Activated CD4-positive, alpha-beta T cell treated with anti-CD3 and anti-CD28 coated beads for 24 hours (primary cell): ENCODE measurements at places on chromosomes 1 and 21.

DNA sequence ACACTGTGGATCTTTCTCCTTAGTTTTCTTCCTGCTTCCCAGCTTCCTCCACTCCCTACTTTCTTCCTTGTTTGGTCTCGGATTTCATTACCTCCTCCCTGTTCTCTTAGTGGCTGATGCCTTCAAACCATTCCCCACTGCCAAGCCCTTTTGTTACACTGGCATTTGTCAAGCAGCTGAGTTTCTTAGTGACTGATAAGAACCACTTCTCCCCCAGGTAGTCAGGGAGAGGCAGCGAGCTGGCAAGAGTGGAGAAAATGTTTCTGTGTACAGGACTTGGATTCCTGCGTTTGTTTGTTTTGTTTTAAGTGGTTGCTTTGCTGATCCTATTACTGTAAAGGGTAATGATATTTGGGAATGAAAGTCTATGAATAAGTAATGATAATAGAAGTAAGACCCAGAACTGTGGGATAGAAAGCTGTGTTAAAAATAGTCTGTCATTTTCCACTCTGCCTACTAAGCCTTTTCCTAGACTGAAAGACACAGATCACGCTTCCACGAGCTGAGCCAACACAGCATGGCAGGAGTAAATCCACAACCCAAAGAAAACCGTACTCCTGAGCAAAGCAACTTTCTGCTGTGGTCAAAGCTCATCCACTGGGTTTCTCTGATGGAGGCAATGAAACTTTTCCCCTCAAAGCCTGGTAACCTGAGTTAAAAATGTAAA lies 10.1 kb upstream of the SERTAD4 start:
- DNase-seq = no peak

DNA sequence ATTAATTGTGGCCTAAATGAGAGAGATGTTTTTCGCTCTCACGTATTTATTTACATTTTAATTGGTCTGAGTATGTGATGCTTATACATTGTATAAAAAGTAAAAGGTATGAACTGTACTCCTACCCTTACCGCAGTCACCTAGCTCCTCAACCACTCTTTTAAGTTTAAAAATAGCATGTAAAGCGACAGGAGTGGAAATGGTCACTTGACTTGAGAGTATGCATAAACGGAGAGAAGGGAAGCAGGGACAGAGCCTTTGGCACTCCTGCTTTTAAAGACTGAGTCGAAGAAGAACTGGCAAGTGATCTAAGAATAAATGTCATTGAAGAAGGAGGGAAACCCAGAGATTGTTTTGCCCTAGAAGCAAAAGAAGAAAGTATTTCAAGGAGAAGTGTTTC lies 11.5 kb upstream of the DDX59 start:
- no peak for DNase-seq

GRCh38 chr1:15329104-15329820 lies 80.4 kb upstream of the EFHD2 start:
- DNase-seq = no peak

- no peak for DNase-seq
Observed at GRCh38 chr1:189654906-189655305, 822.8 kb downstream of the BRINP3 start.

DNA sequence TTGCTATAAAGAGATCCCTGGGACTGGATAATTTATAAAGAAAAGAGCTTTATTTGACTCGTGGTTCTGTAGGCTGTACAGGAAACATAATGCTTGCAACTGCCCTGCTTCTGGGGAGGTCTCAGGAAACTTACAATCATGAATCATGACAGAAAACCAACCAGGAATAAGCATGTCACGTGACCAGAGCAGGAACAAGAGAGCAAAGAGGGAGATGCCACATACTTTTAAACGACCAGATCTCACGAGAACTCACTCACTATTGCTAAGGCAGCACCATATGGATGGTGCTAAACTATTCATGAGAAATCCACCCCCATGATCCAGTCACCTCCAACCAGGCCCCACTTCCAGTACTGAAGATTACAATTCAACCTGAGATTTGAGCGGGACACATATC lies 49.8 kb upstream of the RCC1 start:
- no peak for DNase-seq

GRCh38 chr1:96145492-96145891 lies 576.1 kb upstream of the PTBP2 start:
- DNase-seq = no peak

DNA sequence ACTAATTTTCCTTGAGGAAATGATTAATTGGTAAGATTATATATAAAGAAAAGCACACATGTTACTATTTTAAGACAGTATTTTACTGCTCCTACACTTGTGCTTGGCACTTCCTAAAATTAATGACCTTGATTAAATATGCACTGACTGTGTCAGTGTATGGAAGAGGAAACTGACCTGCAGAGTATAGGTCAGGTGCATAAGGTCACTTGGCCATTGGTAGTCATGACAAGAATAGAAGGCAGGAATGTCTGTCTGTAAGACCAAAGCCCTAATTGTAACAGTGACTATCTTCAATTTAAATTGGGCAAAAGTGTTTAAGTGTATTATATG lies 128.0 kb upstream of the KCNK2 start:
- DNase-seq = no peak

- DNase-seq = no peak
Observed at GRCh38 chr1:201381130-201381529, 3.6 kb upstream of the TNNT2 start.

GRCh38 chr1:225813214-225813964 lies 3.5 kb downstream of the EPHX1 start:
- DNase-seq = no peak

- DNase-seq = no peak
Observed at GRCh38 chr1:200351826-200352549, 57.8 kb downstream of the ZNF281 start.

DNA sequence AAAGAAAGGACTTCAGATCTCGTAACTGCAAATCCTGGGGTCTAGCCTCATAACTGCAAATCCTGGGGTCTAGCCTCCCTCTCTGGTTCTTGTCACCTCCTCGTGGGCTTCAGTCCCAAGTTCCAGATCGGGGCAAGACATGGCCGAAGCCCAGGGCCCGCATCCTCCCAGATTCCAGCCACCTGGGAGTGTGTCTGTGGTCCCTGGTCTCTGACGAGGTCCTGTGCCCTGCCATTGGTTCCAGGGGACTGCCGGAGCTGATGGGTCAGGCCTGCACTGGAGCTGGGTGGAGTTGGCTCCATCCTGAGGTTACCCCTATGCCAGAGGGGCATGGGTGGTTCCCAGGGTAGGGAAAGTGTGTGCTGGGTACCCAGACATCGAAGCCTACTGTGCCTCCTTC lies 17.7 kb upstream of the C1orf174 start:
- no peak for DNase-seq

- no peak for DNase-seq
Observed at GRCh38 chr1:18564676-18565075, 66.0 kb upstream of the PAX7 start.

- DNase-seq = no peak
Observed at GRCh38 chr1:74526708-74527107, 14.3 kb upstream of the LRRC53 start.

GRCh38 chr1:206967096-206967849 lies 3.0 kb downstream of the FCAMR start:
- DNase-seq = no peak

DNA sequence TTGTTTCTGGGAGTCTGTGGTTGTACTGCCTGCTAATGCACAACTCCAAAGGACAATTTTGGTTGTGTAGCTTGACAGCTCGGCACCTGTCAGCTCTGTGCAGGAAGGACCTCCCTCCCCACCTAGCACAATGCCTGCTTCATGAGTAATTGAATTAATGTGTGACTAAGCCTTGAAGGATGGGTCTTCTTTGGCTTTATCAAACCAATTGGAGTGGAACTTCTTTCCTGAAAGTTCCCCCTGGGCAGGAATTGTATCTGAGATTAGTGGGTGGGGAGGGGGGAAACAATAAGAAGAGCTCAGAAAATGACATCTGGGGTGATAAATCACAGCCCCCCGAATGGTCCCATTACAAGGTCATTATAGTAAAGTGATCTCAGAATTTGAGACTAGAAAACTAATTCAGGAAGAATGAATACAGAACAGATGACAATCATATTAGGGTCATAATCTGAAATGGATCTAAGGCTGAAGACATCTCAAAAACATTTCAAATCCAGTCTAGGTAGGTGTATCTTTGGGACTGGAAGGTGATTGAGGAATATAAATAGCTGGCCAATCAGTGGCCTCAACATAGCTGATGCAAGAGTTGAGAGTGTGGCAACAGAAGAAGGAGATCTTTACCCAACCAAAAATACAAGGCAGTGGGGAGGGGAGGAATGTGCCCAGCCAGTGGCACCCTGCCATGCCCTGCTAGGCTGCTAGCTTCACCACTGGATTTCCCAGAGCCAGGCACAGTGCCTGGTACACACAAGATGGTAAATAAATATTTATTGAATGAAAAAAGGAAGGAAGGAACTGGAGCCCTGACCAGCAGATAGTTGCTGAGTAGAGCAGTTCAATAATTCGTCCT lies 10.1 kb upstream of the SESN2 start:
- DNase-seq = no peak

- DNase-seq = peak; percentile 39
Observed at GRCh38 chr1:51569284-51570062, 47.4 kb upstream of the OSBPL9 start.

DNA sequence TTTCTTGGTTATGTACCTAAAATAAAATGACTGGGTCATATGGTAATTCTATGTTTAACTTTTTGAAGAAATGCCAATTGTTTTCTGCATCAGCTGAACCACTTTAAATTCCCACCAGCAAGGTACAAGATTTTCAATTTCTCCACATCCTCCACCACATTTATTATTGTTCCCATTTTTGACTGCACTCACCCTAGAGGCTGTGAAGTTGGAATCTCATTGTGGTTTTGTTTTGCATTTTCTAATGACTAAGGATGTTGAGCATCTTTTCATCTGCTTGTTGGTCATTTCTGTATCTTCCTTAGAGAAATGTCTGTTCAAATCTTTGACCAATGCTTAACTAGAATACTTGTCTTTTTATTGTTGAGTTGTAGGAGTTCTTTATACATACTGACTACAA lies 72.5 kb downstream of the ASTN1 start:
- DNase-seq = no peak

GRCh38 chr1:233668725-233669294 lies 54.9 kb downstream of the KCNK1 start:
- DNase-seq = no peak

- DNase-seq = no peak
Observed at GRCh38 chr1:226653311-226653921, 85.7 kb downstream of the ITPKB start.

DNA sequence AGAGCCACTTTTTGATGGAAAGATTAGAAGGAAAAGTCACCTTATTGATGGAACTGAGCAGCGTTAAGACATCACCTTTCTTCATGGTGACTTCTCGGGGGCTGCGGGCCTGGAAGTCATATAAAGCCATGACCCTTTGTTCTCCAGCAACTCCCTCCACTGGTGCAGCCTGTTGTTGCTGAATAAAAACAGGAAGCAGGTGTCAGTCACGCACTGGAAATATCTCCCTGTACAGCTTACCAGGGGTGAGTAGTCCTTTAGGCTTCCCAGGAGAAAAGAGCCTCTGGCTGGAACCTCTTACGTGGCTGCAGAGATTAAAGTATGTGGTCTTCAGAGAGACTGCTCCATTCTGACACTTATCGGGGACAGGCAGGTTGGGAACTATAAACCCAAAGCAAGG lies 31.9 kb downstream of the SPTA1 start:
- DNase-seq = no peak

DNA sequence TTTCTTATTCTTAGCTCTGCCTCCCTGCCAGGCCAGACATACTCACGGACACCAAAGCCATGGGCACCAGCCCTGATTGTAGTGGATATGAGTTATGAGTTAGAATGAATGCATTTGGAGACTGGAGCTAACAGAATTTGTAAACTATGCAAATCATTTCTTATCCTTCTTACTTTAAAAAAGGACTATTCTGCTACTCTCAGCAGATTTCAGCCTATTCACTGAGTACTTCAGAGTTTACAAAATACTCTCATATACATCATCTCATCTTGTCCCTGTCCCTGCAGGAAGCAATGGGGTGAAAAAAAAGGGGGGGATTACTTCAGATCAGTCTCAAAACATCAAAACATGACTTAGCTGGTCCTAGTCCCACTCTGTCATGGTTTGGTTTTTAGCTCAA lies 541.4 kb upstream of the PLXNA2 start:
- no peak for DNase-seq

DNA sequence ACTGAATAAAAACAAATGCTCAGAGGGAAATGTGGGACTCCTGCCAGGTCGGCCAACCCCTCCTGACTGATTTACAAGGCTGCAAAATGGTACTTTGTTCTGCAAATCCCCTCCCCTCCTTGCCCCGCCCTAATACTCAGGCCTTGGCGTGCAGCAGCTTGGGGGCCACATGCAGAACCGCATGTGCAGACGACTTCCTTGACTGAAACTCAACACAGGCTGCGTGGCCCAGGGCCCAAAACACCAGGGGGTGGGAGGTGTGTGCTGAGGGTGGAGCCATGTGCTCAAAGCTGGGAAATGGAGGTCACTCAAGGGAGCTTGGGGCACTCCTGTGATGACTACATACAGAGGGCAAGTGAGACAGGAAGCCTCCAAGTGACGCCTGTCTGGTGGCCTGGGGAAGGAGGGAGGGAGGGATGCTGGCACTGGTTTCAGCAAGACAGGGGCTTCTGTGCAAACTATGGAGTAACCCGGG lies 87.2 kb downstream of the MRPL37 start:
- peak; percentile 34 for DNase-seq

DNA sequence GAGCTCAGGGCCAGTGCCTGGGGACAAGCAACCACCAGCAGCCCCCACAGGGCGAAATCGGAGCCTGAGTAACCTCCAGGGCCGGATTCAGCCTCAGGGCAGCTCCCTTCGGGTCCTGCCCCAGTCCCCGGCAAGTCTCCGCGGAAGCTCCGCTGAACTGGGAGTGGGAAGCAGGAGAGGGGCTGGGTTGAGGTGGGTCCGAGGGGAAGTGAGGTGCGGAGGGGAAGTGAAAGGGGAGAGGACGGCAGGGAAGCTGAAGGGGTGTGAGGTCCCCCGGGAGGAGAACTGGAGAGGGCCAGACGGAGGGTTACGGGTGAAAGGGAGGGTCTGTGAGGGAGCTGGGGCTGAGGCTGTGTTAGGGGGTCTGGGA lies 560 bp downstream of the PADI2 start:
- no peak for DNase-seq

- DNase-seq = no peak
Observed at GRCh38 chr1:117710710-117711109, 104.9 kb downstream of the TENT5C start.

- DNase-seq = no peak
Observed at GRCh38 chr1:117824616-117825015, 104.8 kb downstream of the GDAP2 start.

- no peak for DNase-seq
Observed at GRCh38 chr1:231969076-231969475, 342.5 kb downstream of the DISC1 start.

GRCh38 chr1:248906753-248907661 lies 972 bp downstream of the PGBD2 start:
- DNase-seq = no peak

DNA sequence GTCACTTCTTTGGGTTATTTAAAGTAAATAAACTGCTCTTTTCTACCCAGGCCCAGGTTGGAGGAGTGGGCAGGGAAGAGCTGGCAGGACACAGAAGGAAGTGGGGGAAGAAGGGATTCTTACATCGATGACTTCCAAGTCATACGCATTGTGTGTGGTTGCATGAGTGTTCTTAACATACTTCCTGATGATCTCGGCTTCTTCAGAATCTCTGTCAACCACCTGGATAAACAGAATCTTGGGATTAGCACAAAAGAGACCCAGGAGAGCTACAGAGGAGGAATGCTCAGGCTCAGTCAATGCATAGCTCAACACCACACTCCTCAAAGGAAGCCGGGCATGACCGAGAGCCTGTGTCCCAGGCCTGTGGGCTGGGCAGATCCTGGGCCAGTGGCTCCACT lies 42.1 kb downstream of the PARP1 start:
- no peak for DNase-seq

GRCh38 chr1:202697038-202697437 lies 13.2 kb downstream of the SYT2 start:
- no peak for DNase-seq
